ENCODE measurements at places on chromosomes 11 and 22.

GRCh38 chr11:63282579-63282978 is 39.2 kb upstream of the SLC22A25 start:
- DNase-seq, result no peak

DNA sequence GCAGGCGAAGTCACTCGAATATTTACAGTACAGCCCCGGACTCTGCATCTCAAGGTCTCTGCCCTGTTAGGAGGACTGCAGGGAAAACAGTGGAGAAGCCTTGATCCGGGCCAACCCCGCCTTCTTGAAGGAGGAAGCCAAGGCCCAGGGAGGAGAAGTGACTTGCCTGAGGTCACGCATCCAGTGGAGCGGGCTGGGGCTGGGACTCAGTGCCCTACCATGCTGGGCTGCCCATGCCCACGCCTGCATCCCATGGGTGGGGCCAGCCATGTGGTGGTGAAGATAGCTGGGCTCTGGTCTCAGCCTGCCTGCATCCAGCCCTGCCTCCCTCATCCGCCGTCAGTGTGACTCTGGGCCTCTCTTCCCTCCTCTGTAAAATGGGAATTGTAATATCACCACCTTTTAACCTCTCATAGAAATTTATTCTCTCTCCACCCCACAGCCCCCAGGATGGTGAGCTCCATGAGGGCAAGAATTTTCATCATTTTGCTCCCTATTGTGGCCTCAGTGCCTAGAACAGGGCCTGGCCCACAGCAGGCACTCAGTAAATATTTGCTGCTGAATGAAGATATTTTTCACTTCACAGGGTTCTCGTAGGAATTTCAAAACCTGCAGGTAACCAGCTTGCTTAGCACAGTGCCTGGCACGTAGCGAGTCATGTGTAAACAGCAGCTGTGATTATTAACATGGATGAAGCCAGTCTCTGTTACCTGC is 57.3 kb downstream of the OTOG start:
- no peak for DNase-seq

- DNase-seq, result no peak
Observed at GRCh38 chr11:17578958-17579357, 31.9 kb downstream of the OTOG start.

- DNase-seq, result no peak
Observed at GRCh38 chr11:1237128-1237580, 14.3 kb downstream of the MUC5B start.

DNA sequence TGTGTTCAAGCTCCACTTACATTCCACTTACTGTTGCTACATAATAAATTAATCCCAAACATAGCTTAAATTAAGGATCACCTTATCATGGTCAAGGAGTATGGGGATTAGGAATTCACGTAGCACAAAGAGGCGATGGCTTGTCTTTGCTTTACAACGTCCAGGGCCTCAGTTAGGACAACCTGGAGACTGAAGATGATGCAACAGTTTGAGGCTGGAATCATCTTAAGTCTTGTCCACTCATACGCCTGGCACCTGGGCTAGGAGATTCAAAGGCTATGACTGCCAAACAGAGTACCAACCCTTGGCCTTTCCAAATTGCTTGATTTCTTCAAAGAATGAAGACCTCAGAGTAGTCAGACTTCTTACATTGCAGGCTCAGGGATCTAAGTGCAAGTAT is 149.1 kb downstream of the SBF2 start:
- DNase-seq, result no peak

GRCh38 chr11:79100093-79100910 is 340.5 kb downstream of the TENM4 start:
- no peak for DNase-seq

DNA sequence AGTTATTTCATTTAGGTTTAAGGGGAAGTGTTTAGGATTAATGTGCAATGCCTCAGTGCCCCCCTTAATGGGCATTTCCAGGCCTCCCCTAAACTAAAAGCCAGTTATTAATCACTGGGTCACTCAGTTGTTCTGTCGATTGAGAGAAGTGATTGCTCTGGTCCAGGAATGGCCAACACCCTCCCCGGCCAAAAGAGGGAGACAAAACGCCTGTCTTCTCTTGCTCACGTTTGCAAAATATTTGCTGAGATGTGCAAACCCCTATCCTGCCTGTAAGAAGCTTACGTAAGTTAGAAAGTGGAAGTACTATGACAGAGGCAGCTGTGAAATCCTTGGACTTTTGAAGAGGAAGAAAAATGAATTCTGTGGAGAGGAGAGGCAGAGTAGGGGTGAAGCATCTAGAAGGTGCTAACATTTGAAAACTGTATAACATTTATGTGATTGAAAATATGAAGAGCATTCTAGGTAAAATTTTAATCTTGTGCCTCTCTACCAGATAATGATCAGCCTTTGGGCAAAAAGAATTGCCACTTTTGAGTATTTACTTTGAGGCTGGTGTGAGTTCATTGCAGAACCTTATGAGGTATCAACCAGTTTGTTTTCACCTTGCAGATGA is 37.7 kb downstream of the NTM start:
- DNase-seq, result no peak

DNA sequence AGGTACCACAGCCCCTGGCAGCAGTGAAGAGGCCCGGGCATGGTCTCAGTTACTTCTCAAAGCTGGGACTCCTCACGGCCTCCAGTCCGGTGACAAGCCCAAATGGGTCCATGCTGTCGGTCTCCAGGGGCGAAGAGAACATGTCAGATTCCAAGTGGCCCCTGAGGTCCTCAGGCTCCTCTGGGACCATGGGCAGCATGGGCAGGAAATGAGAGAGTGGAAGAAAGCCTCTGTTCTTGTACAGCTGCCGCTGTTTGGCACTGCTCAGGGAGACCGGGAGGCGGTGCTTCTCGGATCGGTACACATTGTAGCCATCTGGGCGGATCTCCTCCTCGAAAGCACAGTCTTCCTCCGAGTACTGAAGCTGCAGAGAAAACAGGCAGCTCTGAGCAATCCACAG is 4.6 kb downstream of the FGF19 start:
- DNase-seq, result no peak

DNA sequence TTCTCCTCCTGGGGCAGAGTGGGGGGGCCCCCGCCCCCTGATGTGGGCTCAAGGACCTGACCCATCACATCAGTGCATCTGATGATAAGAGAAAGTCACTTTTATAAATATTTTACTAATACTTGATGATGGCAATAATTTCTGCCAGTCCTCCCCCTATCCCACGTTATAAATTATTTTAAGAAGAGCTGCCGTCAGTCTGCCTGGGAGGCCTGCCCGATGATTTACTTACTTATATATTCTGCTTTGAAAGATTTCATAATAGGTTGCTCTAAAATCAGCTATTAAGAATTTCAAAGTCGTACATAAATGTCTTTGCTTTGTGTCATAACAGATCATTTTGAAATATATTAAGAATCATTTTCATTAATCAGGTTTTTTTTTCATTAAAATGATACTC is 58.8 kb downstream of the MYO18B start:
- no peak for DNase-seq

- DNase-seq, result peak; percentile 36
Observed at GRCh38 chr11:11848891-11849746, 7.3 kb downstream of the USP47 start.

DNA sequence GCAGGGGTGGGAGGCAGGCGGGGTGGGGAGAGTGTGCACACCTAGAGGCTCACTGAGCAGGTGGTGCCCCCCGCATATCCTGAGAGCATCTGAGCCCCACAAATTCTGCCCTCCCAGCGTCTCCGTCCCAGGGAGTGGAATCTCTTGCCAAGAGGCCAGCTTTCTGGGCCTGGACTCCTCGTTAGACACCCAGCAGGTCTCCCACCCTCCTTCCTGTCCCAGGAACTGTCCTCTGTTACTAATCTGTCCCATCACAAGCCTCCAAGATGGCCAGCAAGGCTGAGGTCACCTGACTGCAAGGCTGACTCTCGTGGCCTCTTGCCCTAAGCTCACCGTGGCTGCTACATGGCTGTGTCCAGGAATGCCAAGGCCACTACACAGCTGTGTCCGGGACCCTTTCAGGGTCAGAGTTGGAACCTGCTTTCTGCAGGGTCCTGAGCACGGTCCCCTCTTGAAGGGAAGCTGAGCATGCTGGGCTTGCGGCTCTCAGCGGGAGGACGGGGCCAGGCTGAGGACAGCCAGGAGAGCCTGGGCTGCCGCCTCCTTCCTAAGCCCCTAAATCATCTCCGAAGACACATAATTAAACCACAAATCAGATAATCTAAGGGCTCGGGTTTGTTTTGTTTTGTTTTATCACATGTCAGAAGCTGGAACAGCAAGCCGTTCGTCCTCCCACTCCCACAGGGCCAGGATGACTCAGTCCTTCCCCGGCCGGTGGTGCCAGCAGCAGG is 1327.3 kb downstream of the TBC1D22A start:
- DNase-seq, result no peak

GRCh38 chr22:29947410-29948384 is 64.7 kb downstream of the MTMR3 start:
- no peak for DNase-seq

DNA sequence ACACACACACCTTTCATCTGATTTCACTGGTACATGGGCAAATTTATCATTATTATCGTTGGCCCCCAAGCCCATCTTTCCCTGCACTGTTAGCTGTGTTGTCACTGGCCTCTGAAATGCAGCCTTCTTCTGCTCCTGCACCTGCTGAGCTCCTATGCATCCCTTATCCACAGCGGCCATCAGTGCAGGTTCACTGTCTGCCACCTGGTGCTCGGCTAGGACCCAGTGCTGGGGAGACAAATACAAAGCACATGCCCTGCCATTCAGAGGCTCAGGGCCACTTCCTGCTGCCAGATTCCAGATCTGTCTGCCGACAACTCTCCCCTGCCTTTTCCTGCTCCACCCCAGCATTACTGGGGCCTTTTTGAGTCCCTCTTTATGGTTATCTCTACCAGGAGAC is 1205.4 kb downstream of the TBC1D22A start:
- DNase-seq, result no peak

DNA sequence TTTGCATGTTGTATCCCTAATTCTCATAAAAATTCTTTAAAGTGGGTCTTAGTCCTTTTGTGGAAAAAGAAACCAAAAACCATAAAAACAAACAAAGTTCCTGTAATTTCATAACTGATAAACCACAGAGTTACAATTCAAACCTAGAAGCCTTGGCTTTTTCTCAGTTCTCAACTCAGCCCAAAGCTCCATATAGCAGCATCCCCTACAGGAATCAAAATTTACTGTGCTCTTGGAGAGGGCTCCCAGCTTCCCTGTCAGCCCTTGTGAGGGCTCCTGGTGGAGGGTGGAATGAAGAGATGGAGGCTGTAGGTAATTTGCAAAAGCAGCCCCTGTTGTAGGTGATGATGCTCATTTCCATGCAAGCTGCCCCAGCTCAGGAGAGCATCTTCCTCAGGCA is 506.1 kb upstream of the KIRREL3 start:
- DNase-seq, result no peak

- DNase-seq, result no peak
Observed at GRCh38 chr11:47905358-47906059, 57.4 kb upstream of the NUP160 start.

GRCh38 chr11:13304655-13305335 is 27.2 kb downstream of the BMAL1 start:
- DNase-seq, result no peak

GRCh38 chr22:19454156-19454555 is 6.6 kb upstream of the C22orf39 start:
- no peak for DNase-seq

DNA sequence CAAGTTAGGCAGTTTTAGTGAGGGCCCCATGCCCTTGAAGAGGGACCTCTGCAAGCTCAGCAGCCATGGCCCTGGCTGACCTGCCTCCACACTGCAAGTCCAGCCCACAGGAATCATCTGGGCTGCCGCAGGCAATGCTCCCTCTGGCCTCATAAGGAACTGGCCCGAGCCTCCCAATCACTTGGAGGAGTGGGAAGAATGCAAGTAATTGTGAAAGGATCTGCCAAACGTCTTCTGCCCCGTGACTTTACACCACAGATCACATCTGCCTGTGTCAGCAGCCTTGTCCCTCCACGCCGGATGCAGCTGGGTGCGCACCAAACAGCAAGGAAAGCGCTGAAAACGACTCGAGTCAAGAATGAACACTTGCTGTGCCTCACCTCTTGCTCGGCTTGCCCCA is 23.8 kb downstream of the OPCML start:
- no peak for DNase-seq
